ENCODE measurements at places on chromosomes 2 and 18. TPM values are rescaled to one million over a fixed set of nuclear protein-coding genes. Genes with fewer than 3 reads are reported as not detected.

DNA sequence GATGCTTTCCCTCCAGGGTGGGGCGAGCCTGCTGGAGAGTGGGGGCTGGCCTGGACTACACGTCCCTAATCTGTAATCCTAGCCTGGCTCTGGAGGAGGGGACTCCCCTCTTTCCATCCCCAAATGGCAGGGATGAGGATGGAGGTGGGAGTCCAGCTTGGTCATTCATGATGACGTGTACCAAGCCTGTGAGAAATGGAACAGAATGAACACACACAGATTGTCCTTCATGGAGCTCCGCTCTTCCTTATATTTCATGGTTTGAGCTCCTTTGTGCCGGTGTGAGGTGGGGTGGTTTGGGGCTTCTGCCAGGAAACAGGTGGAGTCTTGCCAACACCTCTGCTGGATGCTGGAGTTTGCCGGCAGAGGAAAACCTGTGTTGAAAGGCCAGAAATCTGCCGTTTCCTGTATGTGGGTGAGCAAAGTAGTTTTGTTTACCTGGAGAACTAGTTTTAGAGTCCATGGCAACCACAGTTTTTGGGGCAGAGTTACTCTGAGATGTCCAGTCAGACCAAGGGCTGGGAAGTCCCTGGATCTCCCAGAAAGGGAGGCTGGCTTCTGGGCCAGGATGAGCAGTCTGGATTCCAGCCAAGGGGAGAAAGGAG, 417.6 kb upstream of the MEX3C start:
- no peak for DNase-seq

GRCh38 chr2:230942920-230943896, 18.2 kb upstream of the GPR55 start:
- no peak for DNase-seq

DNA sequence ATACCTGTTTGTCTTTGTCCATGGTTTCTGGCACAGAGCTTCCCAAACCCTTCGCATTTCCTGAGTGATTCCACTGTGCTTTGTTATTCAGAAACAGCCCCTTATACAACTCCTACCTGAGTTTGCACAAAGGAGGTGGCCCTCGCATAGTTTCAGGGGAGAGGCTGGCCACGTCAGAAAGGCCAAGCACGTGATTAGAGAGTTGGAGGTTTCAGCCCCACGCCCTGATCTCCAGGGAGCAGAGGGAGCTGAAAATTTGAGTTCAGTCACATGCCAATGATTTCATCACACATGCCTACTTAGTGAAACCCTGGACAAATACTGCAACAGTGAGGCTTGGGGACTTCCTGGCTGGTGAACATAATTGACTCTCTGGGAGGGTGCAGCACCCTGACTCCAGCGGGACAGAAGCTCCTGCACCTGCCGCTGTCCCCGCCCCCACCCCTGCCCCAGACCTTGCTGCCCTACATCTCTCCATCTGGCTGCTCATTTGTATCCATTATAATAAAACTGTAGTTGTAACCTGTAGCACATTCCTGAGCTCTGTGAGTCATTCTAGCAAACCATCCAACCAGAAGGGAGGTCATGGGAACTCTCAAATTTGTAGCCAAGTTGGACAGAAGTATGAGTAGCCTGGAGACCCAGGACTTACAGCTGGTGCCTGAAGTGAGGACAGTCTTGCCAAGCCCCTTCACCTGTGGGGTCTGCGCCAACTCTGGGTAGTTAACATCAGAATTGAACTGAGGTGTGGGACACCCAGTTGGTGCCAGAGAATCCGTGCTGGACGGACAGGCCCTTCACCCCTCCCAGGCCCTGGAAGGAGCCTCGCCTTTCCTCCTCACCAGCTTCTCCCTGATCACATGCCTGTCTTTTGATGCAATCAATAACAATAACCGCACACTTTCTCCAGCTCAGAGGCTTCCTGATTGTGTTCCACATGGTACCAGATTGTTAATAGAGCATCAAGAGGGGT, 224.3 kb downstream of the ANAPC1 start:
- peak; percentile 29 for DNase-seq

GRCh38 chr2:65214361-65214760, 13.3 kb upstream of the ACTR2 start:
- no peak for DNase-seq

GRCh38 chr2:112272669-112273068, 2.7 kb upstream of the ZC3H6 start:
- no peak for DNase-seq

DNA sequence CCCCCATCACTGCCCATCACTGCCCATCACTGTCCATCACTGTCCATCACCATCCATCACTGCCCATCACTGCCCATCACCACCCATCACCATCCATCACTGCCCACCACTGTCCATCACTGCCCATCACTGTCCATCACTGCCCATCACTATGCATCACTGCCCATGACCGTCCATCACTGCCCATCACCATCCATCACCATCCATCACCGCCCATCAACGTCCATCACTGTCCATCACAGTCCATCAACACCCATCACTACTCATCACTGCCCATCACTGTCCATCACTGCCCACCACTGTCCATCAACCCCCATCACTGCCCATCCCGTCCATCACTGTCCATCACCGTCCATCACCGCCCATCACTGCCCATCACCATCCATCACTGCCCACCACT, 57.8 kb upstream of the OTOS start:
- DNase-seq: no peak

- no peak for DNase-seq
Measured at GRCh38 chr2:1692342-1692741, 52.0 kb downstream of the PXDN start.

Gene CNTNAP5
- total RNA-seq: not detected

Gene B3GNT7
- 7.2 TPM for total RNA-seq
